ENCODE measurements at places on chromosomes 11 and 22.

DNA sequence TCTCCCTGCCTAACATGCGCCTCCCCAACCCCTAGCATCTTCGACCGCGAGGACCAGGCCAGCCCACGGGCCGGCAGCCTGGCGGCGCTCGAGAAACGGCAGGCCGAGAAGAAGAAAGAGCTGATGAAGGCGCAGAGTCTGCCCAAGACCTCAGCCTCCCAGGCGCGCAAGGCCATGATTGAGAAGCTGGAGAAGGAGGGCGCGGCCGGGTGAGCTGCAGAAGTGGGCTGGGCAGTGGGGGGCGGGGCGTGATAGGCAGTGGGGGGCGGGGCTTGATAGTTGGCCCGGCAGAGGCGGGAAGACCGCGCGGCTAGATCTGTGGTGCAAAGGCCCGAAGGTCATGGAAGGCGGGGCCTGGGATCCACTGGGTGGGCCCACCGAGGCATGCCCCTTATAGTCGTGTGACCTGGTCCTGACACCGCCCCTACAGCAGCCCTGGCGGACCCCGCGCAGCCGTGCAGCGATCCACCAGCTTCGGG, 8.7 kb downstream of the SELENOM start:
- DNase-seq, result no peak

GRCh38 chr11:133123796-133124195, 408.5 kb downstream of the OPCML start:
- no peak for DNase-seq

DNA sequence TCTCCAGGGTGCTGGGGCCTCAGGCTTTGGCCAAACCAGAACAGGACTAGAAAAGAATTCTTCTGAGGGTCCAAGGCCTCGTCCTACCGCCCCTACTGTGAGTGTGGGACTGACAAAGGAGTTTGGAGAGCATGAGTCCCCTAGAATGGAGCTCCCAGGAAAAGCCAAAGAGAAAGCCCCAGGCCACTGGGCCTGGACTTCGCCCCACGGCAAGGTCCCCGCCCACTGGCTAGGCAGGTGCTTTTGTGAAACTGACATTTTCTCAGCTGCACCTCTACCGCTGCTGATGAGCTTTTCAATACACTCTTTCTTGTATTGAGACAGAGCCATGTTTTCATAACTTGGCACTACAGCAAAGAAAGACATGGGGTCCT, 9.7 kb upstream of the FGF3 start:
- DNase-seq, result no peak

DNA sequence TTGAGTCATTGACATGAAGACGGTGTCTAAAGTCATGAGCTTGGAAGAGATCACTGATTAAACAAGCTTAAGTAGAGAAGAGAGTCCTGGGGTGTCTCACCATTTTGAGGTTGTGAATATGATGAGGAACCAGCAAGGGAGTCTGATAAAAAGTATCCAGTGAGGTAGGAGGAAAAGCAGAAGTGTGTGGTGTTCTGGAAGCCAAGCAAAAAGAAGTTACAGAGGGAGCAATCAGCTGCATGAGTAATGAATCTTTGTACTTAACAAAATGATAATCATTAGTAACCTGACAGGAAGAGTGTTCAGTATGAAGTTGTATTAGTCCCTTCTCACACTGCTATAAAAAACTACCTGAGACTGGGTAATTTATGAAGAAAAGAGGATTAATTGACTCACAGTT, 131.3 kb downstream of the C11orf87 start:
- no peak for DNase-seq

GRCh38 chr11:79461144-79461543, 20.3 kb upstream of the TENM4 start:
- DNase-seq, result peak; percentile 34

- peak; percentile 15 for DNase-seq
Measured at GRCh38 chr11:4606231-4607015, 1.6 kb downstream of the TRIM68 start.

DNA sequence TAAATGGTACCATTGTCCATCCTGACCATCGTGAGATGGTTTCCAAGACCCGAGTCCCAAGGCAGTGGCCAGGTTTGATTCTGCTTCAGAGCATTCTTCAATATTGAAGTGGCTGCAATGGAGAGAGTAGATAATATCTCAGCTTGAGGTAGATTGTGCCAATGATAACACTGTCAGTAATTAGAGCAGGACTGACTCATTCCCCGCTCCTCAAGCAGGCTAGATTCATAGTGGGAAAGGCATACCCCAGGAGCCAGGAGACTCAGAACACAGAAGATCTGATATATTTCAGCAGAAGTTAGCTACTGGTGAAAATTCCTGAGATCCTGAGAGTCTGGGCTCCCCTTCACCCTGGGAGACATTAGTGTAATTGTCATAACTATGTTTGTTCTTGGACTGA, 55.6 kb upstream of the LARGE1 start:
- no peak for DNase-seq

GRCh38 chr22:50112151-50113118, 22.6 kb downstream of the MOV10L1 start:
- peak; percentile 63 for DNase-seq

DNA sequence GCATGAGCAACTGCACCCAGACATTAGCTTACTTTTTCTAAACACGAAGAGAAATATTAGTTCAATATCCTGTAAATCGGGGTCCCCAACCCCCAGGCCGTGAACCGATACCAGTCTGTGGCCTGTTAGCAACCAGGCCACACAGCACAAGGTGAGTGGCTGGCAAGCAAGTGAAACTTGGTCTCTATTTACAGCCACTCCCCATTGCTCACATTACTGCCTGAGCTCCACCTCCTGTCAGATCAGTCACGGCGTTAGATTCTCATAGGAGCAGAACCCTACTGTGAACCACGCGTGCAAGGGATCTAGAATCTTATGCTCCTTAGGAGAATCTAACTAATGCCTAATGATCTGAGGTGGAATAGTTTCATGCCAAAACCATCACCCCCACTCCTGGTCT, 27.8 kb upstream of the DEPDC7 start:
- DNase-seq, result no peak

DNA sequence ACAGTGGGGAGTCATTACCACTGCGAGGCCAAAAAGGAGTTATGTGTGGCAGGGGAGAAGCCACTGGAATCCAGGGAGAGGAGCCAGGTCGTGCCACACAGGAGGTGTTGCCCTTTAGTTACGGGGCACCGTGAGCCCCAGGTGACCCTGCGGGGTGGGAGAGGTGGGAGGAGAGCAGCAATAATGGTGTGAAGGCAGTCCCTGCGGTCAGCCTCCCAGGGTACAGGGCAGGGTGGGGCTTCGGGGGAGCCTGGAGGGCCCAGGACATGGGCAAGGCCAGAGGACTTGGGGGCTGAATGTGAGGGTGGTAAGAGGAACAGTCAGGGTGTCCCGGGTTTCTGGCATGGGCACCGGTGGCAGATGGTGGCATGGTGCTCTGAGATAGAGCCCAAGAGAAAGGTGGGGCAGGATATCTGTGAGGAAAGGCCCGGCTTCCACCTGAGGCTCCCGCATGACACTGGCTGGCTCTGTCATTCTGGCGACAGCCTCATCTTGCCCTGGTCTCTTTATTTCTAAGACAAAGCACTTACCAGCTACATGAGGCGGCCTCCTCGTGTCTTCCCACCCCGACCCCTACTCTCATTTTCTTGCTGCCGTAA, 82.6 kb upstream of the LMO1 start:
- DNase-seq, result no peak

DNA sequence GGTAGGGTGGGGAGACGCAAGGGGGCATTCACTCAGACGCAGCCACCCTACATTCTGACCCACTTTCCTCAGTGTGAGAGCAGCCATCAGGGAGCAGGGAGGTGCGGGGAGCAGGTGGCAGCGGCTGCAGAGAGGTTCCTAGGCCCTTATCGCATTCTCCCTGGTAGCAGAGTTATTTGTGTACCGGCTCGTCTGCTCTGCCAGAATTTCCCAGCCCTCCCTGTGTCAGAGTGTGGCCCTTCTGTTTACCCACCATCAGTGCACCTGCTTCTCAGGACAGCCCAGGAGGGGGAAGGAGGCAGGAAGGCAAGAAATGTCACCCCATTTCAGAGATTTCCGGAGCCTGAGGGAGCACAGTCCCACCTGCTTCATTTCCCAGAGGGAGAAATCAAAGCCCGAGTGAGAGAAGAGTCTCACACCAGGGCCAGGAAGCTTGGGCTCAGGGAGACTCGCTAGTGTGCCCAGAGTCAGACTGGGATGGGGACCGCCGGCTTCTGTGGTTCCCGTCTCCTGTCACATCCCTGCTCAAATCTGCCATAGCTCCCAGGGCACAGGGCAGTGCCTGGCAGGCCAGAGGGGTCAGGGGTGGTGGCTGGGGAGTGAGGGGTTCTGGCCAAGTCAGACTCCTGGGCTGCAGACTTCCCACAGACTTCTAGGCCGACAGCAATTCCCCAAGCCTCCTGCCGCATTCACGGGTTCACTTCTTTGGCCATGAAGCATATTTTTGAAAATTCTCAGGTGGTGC, 49.7 kb downstream of the ARRB1 start:
- DNase-seq, result no peak

GRCh38 chr11:15932417-15932816, 423.9 kb downstream of the SOX6 start:
- no peak for DNase-seq

- DNase-seq, result no peak
Measured at GRCh38 chr11:25758145-25758661, 573.7 kb upstream of the ANO3 start.

GRCh38 chr11:89067264-89067663, 1.5 kb upstream of the GRM5 start:
- no peak for DNase-seq

DNA sequence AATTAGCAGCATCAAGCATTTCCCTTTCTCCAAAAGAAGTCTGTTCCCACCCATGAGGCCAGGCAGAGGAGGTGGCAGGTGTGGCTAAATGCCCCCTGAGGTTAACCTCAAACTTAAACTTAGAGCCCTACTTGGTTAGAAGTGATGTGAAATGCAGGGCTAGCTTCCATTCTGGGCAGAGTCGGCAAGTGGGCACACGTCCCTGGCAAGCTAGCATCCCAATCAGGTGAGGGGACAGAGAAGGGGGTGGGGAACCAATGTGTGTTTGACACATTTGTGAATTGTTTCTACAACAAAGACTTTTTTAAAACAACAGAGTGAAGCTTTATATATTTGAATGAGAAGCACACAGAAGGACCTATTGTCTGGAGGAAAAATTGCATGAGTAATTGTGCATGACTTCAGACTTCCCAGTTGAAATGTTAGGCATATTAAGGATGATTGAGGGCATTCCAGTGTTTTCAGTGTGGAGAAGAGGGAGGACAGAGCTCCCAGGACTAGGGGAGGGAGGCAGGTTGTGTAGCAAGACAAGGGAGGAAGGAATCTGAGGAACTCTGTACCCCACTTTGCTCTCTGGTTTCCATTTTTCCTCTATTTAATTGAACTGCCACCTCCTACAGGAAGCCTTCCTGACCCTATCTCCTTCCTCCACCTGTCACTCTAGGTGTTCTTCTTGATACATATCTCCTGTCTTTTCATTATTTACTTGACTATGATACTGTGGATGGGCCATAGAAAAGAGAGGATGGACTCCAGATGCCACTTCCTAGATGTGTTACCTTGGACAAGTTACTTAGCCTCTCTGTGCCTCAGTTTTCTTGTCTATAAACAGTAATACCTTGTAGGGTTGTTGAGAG, 83.3 kb upstream of the PICALM start:
- DNase-seq, result peak; percentile 84

DNA sequence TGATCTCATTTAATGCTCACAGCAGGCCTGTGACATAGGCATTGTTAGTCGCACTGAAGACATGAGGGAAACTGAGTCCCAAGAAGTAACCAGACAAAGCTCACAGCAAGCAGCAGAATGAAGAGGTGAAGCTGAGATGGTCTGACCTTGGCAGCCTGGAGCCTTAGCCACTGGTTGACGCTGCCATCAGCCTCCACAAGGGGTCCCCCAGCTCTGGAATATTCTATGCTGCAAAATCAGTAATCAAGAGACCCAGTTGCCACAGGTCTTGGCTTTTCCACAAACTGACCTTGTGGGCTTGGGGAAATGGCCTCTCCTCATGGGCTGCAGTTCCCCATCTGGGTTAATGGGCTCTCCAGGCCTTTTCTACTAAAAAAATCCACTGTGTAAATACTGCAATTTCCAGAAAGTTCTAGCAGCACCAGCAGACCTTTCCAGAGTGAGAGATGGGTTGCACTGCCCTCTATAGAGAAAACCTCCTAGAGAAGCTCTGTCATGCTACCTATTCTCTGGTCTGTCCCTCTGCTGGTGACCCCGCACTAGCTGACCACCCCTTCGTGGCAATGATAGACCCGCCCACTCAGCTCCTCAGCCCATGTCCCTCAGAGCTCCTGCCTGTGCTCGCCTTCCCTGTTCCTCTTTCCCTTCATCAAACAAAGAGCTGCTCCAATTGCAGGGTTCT, 22.6 kb upstream of the ISX start:
- DNase-seq, result no peak

DNA sequence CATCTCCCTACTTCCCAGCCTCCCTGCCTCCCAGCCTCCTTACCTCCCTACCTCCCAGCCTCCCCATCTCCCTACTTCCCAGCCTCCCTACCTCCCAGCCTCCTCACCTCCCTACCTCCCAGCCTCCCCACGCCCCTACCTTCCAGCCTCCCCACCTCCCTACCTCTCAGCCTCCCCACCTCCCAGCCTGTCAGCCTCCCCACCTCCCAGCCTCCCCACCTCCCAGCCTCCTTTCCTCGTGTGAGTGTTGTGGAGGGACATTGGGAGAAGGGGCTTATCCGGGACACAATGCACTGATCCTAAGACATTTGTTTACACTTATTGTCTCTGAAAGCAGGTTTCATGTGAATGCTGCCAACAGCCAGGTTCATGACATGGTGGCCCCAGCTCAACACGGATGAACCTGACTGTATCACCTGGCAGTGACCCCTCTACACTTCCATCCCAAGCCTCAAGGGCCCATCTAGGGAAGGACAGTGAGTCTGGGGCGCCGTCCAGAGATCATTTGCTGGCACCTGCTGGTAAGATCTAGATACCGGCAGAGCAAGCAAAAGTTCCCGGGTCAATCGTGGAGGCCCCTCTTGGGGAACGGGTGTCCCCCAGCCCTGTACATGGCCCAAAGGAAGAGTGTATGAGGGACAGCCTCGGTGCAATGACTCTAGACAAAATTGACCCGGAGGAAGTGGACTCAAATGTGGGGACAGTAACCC, 34.5 kb upstream of the TH start:
- no peak for DNase-seq

DNA sequence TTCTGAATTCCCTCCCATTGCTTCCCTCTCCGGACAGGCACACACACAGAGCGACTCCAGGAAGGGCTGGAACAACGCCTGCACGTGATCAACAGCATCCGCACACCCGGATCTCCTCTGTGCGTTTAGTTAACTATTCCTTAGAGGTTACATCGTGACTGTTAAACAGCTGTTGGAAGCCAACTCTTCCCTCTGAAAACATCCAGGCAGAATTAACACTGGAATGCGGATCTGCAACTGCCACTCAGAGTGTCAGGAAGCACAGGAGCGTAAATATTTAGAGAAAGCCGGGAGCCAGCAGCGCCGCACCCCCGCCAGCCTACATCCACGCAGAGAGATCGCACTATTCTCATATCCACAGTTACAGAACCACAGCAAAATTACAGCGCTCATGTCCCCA, 46.2 kb downstream of the SHANK2 start:
- no peak for DNase-seq

GRCh38 chr11:75347781-75348566, 3.5 kb downstream of the ARRB1 start:
- peak; percentile 80 for DNase-seq

GRCh38 chr22:20968281-20968977, 1.4 kb downstream of the AIFM3 start:
- DNase-seq, result no peak

GRCh38 chr11:30230714-30231113, at the start of gene FSHB:
Gene FSHB, plus strand, starts transcription at chr11:30231014. Its CDS starts 889 bp downstream, at chr11:30231903.
- DNase-seq, result no peak

GRCh38 chr11:68150037-68150436, 28.8 kb upstream of the CHKA start:
- peak; percentile 72 for DNase-seq

Measured in A172 (cell line).